Aorta (tissue), 5 donors: ENCODE measurements at places on chromosomes 6 and 20.

- no peak for DNase-seq
Measured at GRCh38 chr20:46205349-46205748, 87.2 kb downstream of the CD40 start.

DNA sequence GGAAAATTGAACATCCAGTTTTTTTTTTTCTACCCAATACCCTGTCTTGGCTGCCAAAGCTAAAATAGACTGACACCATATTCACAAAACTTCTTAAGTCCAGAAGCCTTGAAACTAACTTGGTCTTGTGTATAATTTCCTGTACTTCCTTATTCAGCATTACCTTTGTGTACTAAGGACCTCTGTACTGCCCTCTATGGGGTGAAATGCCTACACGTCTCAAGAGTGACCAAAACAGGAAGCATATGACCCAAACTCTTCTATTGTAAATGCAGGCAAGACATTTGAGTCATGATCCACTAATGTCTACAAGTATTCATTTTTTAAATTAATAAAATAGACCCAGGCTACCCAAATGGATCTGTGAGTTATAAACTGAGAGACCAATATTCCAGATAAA, 50.4 kb downstream of the HMGCLL1 start:
- no peak for DNase-seq

GRCh38 chr20:53944796-53945195, 125.6 kb downstream of the BCAS1 start:
- DNase-seq = no peak

GRCh38 chr6:106623039-106623438, 6.3 kb downstream of the RTN4IP1 start:
- no peak for DNase-seq
